ENCODE measurements at places on chromosomes 2 and 18.

GRCh38 chr2:44918095-44918775, 23.3 kb upstream of the SIX3 start:
- no peak for DNase-seq

GRCh38 chr2:86078774-86079545, 26.7 kb downstream of the POLR1A start:
- DNase-seq = no peak

GRCh38 chr18:28855524-28855923, 678.6 kb upstream of the CDH2 start:
- no peak for DNase-seq

DNA sequence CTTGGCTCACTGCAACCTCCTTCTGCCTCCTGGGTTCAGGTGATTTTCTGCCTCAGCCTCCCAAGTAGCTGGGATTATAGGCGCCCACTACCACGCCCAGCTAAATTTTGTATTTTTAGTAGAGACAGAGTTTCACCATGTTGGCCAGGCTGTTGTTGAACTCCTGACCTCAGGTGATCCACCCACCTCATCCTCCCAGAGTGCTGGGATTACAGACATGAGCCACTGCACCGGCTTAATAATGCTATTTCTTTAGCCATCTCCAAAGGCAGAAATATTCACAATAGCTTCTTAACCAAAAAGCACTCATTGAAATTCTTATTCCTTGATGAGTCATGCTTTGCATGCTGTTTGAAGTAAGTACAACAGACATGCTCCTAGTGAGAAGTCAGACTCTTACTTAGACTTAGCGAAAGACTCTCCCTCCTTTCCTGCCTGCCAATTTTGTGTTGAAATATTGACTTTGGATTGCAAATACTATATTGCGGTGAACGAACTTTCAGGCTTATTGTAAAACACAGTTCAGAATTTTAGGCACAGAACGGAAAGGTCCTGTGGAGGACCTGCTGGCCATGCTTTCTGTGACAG, 4.4 kb downstream of the ACTR3 start:
- no peak for DNase-seq

- DNase-seq = no peak
Measured at GRCh38 chr2:69668598-69668997, 25.1 kb upstream of the AAK1 start.

DNA sequence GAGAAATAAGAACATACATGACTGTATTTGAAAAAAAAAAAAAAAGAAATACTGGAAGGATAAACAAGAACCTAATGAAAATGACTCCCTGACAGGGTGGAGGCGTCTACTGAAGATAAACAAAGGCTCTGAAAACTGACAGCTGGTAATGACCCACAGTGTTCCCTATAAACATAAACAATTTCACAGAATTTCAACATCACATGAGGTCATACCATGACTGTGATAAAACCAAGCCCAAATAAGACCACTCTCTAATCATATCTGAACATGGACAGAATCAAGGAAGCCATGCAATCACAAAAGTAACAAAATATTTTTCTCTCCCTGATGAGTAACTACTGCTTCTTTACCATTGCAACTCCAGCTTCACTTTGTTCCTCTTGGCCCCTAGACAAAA, 159.3 kb downstream of the FAM124B start:
- no peak for DNase-seq

DNA sequence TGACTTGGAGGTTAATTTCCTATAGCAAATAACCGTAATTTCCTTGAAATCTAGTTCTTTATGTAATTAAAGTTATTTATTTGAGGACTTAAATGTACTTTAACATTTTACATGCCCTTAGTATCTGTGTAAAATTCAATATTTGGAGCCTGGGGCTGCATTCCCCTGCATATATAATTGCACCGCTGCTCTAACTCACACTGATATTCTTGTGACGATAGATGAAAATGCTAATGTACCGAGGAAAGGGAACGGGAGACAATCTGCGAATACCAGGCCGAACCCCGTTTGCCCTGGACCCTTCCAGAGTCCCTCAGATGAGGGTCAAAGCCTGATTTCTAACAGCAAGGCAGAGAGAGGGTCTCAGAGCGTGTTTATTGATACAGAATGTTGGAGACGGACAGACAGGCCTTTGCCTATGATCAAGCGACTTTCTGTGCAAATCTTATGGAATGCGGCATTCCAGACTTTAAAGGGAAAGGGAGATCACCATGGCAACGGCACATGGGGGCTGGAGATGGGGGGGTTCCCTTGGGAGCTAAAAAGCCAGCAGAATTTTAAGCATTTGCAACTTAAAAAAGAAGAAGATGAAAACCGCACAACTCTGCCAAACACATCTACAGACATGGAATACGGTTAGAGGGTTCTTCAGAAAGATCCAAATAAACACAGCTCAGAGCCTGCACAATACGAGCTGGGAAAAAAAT, 57.6 kb upstream of the TWIST2 start:
- DNase-seq = no peak

- no peak for DNase-seq
Measured at GRCh38 chr2:232322560-232323327, 55.8 kb upstream of the ALPP start.

GRCh38 chr2:27663285-27664153, at the start of the genes SLC4A1AP and SUPT7L:
SLC4A1AP (plus strand) TSS chr2:27663889; CDS start chr2:27663915, 26 bp downstream.
SUPT7L (minus strand) TSS chr2:27663614; CDS start chr2:27662192, 1,422 bp downstream.
- no peak for DNase-seq

- no peak for DNase-seq
Measured at GRCh38 chr2:230326453-230327417, at the start of gene SP140L. SP140L (plus strand) TSS chr2:230327193; CDS start chr2:230327270, 77 bp downstream.

- DNase-seq = no peak
Measured at GRCh38 chr2:86281066-86281700, 56.2 kb downstream of the REEP1 start.

DNA sequence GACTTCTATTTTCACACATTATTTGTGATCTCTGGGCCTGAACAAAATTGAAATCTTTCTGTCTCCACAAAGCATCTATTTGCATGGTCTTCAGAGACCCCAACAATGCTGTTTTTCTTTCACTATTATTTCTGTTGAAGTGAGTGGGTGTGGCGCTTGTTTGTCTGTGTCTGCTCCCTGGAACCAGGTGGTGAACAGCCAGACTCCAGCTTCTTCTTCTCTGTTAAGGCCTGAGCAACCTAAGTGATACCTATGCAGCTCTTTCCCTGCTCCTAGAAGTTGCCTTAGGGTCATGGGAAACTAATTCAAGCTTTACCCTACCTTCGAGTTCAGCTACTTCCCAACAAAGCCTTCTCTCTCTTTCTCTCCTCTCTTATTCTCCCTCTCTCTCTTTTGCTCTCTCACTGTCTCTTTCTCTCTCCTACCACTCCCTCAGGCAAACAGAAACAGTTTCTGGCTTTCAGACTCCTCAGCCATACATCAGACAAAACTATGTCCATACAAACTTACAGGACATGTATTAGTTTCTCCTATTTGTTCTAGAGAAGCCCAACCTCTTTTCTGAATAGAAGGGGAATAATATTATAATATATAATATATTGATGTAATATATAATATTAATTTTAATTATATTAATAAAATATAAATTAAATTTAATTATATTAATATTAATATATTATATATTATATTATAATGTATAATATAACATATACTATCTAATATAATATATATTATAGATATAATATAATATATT, 552.5 kb downstream of the DSC3 start:
- no peak for DNase-seq

DNA sequence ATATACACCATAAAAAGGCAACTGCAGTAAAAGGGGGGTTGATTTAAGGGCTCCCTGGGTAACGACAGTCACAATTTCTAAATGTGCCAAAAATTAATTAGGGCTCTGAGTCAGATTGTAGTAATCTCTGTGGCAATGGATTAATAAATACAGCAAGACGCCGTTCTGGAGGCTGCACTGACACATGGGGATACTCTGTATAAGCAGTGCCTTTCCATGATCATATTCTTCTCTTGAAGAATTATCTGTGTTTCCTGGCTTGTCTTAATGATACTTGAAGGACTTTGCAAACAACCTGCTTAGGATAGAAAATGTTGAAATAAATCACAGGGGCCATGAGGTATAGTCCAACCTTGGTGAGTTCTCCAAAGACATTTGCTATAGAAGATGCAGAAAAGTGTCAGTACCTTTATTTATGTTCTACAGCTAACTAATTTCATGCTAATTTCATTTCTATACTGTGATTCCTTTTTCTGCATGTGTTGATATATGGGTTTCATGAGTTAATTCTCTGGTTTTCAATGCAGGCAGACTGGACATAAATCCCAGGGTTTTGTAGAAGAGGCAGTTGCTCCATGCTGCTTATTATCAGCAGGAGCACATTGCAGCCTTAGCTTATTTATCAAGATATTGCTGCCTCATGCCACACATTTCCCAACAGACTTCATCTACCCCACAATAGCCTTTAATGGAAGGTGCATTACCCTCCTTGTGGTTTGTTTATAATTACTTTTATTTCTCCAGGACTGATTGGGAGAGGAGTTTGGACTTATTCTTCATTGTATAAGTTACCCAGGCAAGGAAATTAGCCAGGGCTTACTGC, 54.8 kb downstream of the HNMT start:
- no peak for DNase-seq

DNA sequence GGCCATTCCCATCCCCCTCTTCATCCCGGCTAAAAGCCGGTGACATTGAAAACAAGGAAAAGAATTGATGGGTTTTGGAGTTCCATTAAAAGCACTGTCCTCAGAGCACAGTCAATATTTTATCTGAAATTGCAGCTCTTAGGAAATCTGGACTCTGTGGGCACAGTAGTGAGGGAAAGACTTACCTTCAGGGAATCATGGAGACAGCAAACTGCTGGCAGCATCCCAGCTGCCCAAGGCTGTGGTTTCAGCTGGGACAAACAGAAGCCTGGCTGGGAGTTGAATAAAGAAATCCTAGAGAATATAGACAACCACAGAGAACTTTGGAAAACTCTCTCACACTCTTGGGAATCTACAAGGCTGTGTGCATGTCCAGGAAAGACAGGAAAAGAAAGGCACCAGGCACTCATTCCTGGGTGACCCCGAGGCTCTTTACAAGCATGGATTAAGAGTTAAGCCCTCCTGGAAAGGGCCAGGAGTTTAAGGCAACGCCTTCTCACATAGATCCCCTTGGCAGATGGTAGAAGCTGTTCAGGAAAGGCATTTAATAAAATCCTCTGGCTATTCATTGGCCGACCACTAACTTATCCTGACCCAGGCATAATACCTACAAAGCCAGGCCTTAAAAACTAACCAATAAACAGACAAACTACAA, 255.1 kb downstream of the MYT1L start:
- DNase-seq = no peak

DNA sequence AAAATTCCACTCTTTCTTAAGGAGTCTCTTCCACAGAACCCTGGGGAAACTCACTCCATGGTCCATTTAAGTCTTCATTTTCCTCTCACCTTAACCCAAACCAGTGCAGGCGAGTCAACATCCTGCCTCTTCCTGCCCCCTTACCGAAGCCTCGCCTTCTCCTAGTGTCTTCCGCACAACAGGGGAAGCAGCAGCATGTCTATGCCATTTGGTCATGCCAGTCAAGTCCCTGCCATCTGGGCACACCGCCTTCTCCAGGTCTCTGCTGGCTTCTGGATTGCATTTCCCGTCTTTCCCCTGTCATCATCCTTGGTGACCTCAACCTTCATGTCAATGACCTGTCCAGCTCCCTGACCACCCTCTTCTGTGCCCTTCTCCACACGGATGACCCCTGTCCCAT, 77.3 kb upstream of the FZD7 start:
- no peak for DNase-seq

- no peak for DNase-seq
Measured at GRCh38 chr2:216031960-216032689, 18.8 kb upstream of the MREG start.

DNA sequence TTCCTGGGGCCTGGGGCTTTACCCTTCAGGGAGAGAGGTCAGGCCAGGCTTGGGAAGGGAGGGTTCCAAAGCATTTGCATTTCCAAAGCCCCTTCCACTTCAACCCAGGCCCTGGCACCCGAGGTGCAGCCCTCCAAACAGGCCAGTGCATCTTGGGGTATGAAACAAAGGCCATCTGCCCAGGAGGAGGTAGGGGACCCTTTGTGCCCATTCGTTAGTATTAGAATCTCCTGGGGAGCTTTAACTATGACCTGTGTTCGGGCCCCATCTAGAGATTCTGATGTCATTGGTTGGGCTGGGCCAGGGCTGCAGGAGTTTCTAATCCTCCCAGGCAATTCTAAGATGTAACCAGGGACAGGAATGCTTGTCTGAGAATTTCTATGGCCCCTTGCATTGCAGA, 73.6 kb downstream of the CIB4 start:
- no peak for DNase-seq

- no peak for DNase-seq
Measured at GRCh38 chr2:43368483-43369385, 142.3 kb upstream of the ZFP36L2 start.

- DNase-seq = no peak
Measured at GRCh38 chr2:54603357-54603756, 120.1 kb upstream of the EML6 start.

DNA sequence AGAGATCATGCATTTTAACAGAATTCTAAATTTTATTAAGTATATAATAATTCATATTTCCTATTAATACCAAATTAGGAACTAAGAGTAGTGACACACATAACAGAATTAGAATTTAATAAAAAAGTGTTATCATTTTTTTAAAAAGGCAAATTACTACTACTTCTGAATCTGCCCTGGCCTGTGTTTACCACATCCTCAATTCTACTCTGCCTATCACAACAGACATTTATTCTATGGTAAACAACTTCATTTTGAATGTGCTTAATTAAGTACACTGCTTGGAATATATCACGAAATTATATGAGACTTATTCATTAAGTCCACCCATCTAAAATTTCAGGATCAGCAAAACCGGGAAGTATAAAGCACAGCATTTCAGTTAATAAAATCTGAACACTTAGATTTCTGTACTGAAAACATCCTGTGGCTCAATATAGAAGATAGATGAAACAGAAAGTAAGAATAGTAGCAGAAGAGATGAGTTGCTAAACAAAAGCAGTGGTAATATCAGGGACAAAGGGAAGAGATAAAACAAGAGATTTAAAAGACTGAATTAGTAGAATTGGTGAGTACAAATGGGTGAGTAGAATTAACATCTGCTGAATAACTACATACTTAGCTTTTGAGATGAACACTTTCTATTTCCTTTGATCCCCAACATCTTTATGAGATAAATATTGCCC, 3.7 kb downstream of the SMC6 start:
- DNase-seq = no peak

DNA sequence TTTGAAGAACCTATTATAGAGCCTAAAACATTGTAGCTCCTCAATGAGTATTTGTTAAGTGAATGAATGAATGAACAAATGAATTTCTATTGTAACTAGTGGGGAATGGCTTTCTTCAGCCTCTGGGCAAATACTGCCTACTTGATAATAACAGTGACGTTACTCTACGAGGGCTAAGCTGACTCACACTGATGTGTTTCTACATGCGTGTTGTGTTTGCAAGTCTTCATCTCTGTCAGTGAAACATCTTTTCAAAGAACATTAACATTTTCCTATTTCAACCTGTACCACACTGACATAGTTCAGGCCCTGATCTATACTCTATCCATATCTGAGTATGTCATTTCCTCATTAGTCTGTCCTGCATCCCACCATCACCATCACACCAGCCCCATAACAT, 319.9 kb upstream of the ACVR2A start:
- DNase-seq = no peak

GRCh38 chr18:6269660-6270332, 144.9 kb downstream of the L3MBTL4 start:
- no peak for DNase-seq
